GM18507 (cell line): ENCODE measurements at places on chromosomes 6 and 20.

DNA sequence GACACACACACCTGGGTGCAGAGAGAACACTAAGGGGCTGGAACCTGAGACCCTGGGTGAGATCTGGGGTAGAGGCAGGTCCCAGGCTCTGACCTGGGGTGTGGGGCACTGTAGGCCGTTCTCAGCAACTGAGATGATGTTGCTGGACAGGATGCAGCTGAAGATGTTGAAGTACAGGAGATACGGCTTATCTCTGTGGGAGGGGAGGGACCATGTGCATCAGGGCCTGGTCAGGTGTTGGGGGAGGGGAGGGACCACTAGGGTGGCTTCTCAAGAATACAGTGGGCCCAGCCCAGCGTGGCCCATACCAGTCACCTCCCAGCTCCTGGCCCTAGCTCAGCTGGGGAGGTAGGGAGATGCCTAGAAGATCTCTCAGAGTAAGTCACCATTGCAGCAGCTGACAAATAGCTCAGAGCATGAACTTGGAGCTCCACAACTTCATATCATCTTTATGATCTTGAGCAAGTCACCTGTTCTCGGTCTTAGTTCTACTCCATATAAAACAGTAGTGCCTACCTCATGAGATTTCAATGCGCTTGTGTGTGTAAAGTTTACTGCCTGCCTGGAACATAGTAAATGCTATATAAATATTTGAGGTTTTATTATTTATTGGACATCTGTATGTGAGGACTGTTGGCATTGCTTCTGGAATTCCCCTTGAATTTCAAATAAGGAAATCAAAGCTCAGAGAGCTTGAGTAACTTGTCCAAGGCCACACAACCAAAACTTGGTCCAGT lies 3.8 kb downstream of the SLC44A4 start:
- no peak for DNase-seq

DNA sequence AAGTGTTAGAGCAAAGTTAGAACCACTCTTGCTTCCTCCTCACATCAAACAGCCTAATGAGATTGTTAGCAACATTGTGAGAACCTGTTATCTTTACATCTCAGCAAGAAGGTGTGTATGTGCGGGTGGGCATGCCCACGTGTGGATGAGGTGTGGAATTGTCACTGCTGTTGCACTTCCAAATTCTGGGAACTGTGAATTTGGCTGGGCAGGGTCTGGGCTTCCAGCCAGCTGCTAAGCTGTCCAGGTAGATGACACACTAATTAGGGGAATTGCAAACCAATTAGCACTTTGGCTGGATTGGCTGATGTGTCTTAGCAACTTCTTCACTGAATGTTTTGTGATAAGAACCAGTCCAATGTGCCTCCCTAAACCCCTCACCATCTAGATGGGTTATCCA lies 848.2 kb downstream of the DHX35 start:
- no peak for DNase-seq

- DNase-seq: no peak
Measured at GRCh38 chr20:32975698-32976674, 28.2 kb downstream of the SUN5 start.

DNA sequence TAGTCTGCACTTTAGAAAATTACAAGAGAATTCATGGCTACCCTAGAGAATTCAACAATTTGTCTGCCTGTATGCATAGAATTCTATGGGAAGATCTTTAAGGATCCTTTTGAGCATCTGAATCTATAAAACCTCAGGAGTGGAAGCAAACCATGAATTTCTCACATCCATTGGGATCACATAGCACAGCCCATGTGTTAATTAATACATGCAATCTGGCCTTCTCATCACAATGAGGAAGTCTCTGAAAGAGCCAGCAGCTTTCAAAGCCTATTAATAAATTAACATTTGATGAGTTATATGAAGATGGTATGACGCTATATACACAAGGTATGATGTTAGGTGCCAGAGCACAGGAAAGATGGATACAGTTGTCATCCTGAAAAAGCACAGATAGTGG lies 24.7 kb downstream of the NDUFAF4 start:
- DNase-seq: no peak

DNA sequence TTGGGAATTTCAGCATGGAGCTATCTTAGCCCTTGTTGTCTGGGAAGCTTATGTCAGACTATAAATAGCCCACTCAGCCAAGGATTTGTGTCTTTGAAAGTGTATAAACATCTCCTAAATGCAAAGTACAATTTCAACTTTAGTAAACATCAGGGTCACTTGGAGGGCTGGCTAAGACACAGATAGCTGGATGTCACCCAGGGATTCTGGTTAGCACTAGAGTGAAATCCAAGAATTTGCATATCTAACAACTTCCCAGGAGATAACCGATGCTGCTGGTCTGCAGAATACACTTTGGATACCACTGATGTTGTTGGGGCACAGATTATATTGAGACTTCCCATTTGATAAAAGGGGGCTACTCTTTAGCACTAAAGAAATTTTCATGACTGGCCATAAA lies 130.9 kb downstream of the PAX1 start:
- no peak for DNase-seq

DNA sequence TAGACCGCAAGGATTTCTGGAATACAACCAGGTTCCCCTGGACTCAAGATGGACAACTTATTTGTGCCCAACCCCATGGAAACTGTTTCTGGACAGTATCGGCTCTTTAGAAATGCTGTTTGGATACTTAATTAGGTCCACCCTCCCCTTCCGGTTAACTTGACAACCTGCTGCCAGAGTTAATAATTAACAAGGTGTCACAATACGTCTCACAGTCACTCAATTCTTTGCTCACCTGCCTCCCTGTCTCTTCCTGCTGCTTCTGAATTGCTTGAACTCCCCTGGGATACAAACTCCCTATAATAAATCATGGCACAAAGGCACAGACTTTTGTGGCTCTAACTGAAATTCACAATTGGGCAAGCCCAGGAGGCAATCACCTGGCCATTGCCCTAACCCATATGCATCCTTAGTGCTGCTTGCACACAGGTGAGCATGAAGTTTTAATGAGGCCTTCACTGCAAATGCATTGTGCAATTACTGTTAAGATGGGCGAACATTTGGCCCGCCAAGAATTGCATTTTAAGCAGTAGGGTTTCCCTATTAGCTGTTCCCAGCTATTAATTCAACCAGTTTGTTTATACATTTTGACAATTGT lies 504.4 kb upstream of the NOX3 start:
- DNase-seq: no peak

DNA sequence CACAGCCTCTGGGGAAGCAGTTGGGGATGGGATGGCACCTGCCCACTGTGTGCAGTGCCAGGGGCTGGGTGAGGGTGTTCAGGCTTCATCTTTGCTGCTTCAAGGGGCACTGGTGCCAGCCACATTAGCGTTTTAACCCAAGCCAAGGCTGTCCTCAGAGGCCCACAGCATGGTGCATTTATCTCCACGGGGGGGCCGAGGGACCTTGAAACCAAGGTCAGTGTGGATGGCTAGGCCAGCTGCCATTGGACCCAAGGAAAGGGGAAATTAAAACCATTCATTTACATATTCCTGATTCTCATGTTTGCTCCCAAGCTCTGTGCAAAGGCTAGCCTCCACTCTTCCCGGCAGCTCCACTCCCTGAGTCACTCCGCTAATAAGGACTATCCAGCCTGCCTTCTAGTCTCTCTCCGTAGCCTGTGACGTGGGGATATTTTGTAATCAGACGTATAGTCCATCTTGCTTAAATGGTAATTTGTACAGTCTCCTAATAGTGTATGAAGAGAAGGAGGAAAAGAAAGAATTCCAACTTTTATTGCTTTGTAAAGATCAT lies 197.1 kb downstream of the CDH4 start:
- no peak for DNase-seq

DNA sequence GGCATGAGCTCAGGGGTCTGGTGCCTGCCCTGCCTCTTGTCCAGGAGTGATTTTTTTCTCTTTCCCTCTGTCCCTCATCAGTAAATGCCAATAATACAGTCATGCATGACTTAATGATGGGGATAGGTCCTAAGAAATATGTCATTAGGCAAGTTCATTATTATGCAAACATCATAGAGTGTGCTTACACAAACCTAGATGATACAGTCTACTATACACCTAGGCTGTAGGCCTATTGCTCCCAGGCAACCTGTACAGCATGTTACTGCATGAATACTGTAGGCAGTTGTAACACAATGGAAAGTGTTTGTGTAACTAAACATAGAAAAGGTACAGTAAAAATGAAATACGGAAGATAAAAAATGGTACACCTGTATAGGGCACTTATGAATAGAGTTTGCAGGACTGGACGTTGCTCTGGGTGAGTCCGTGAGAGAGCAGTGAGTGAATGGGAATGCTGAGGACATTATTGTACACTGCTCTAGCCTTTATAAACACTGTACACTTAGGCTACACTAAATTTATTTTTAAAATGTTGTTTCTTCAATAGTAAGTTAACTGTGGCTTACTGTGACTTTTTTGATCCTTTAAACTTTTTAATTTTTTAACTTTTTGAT lies 22.1 kb downstream of the PBOV1 start:
- no peak for DNase-seq

- DNase-seq: no peak
Measured at GRCh38 chr6:44725070-44725469, 337.6 kb downstream of the CDC5L start.

- peak; percentile 9 for DNase-seq
Measured at GRCh38 chr6:75296811-75297779, 12.5 kb upstream of the TMEM30A start.

- DNase-seq: no peak
Measured at GRCh38 chr20:31758991-31759390, 19.9 kb downstream of the TPX2 start.

DNA sequence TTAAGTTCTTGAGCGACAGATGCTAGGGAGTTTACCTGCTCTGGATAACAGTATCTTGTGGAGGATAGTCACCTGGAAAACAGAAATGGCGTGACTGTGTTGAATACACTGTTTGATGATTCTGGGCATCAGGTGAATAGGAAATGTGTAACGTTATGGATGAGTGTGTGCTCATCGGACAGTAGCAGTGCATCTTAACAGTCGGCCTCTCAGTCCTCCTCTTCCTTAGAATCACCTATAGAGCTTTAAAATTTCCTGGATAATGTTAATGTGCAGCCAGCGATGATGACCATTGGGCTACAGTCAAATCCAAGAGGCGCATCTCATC lies 217.7 kb downstream of the OR2B2 start:
- no peak for DNase-seq

GRCh38 chr6:163603395-163603794 lies 188.9 kb downstream of the QKI start:
- no peak for DNase-seq

- no peak for DNase-seq
Measured at GRCh38 chr6:2857580-2858337, 16.1 kb upstream of the SERPINB1 start.
